ENCODE measurements at places on chromosomes 5 and 9. TPM values are rescaled to one million over a fixed set of nuclear protein-coding genes. Genes with fewer than 3 reads are reported as not detected.

Gene PIP5KL1
- 0.66 TPM for total RNA-seq

Gene SLC26A2
- 15.1 TPM for total RNA-seq

Gene DNAH5
- 0.13 TPM for total RNA-seq

Gene ZFP2
- 0.92 TPM for total RNA-seq

Gene SLC6A18
- not detected for total RNA-seq

All from aortic smooth muscle cell (primary cell).